A673 (cell line): ENCODE measurements at places on chromosomes 3 and 15. TPM values are rescaled to one million over a fixed set of nuclear protein-coding genes. Genes with fewer than 3 reads are reported as not detected.

UQCC5 gene
- 10.3 and 14.4 TPM in 2 replicates for total RNA-seq

NR2E3 gene
- not detected in 2 replicates for total RNA-seq

- no peaks in the 10 kb centered on the region for H3K27me3 ChIP-seq
- H3K36me3 ChIP-seq = no peaks in the 10 kb centered on the region
- no peaks in the 10 kb centered on the region for H3K4me1 ChIP-seq
- no peak overlapping the region for H3K27ac ChIP-seq
- no peak overlapping the region for H3K4me3 ChIP-seq
These were observed 3.3 kb upstream of the VILL start for GRCh38 chr3:37987315-37987697.

ARL14 gene
- total RNA-seq = not detected in 2 replicates

CYP1A2 gene
- total RNA-seq = not detected in 2 replicates

GRCh38 chr3:44442596-44443309 is 34.7 kb downstream of the ZNF445 start:
- H3K4me3 ChIP-seq = no peak overlapping the region
- no peaks in the 10 kb centered on the region for H3K4me1 ChIP-seq
- no peaks in the 10 kb centered on the region for H3K27me3 ChIP-seq
- no peak for DNase-seq

FOXB1 gene
- not detected in 2 replicates for total RNA-seq

DNA sequence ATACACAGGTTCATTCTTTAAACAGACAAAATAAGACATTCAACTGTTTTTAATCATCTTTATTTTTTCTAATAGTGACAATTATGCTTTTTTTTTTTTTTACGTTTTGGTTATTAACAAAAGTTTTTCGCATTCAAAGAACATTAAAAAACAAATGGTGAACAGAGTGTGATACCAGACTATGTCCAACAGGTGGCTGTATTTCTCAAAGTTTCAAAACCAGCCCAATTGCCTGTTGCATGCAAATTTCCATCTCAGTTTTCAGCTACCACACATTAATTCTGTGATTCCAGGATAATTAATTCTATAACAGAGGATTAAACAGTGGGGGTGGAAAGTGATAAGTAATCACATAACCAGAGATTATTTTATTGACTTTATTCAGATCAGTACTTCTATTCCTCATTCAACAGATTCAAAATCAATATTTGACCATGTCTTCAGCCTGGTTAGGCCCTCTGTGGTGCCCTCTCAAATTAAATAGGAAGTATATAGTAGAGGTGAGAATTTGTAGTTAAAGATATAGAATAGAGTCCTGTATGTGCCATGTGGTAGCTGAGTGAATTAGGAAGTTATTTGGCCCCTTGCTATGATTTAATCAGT is 122.2 kb upstream of the DCBLD2 start:
- H3K27ac ChIP-seq = no peak overlapping the region
- H3K4me1 ChIP-seq = no peaks in the 10 kb centered on the region
- H3K4me3 ChIP-seq = no peak overlapping the region
- DNase-seq = peak; percentile 74

DNA sequence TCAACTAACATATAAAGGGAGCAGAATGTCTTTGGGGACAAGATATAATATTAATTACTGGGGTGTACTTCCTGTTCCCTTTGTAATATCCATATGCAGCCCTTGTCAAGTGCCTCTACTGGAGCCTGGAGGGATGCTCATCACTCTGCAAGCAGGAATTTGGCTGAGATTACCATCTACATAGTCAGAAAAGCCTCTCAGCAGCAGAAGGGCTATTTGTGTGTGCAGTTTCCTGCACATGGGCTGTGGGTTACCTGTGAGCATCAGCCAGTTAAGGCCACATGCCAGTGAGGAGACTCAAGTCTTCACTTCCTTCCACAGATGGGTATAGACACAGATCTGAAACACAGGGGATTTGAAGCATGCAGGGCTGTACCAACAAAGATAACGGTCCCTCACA is 278.1 kb upstream of the PLSCR5 start:
- H3K4me3 ChIP-seq = no peak overlapping the region
- no peaks in the 10 kb centered on the region for H3K27me3 ChIP-seq
- no peak for DNase-seq
- no peaks in the 10 kb centered on the region for H3K36me3 ChIP-seq
- no peak overlapping the region for H3K27ac ChIP-seq
- H3K4me1 ChIP-seq = no peaks in the 10 kb centered on the region

GRCh38 chr3:60573494-60573893 is 677.8 kb downstream of the FHIT start:
- no peak overlapping the region for H3K27ac ChIP-seq
- no peak for DNase-seq
- no peaks in the 10 kb centered on the region for H3K27me3 ChIP-seq
- no peaks in the 10 kb centered on the region for H3K36me3 ChIP-seq

ZIC4 gene
- total RNA-seq = 0.39 and 0.47 TPM in 2 replicates

- no peaks in the 10 kb centered on the region for H3K27me3 ChIP-seq
- H3K4me3 ChIP-seq = no peak overlapping the region
- no peak overlapping the region for H3K27ac ChIP-seq
These were observed 303.5 kb upstream of the TPM1 start for GRCh38 chr15:62739082-62739481.

DNA sequence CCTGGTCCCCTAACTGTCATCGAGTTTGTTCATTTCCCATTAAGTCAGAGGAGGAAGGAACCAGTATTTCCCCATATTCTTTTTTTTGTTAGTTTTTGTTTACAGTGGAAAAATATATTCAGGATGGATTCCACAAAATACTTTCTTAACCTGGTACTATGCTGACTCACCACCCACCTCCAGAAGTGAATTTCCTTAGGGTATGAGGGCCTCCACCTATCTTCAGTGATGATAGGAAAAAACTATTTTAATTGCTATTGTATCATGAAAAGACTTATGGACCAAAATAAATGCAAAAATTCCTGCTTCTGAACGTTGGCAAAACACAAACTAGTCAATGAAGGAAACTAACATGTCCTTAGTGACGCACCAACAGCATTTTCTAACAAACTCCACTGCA is 64.2 kb upstream of the FOXP1 start:
- H3K4me1 ChIP-seq = peaks cover 3% of the 10 kb centered on the region
- H3K4me3 ChIP-seq = no peak overlapping the region
- no peak for DNase-seq
- no peaks in the 10 kb centered on the region for H3K27me3 ChIP-seq
- H3K27ac ChIP-seq = no peak overlapping the region

DNA sequence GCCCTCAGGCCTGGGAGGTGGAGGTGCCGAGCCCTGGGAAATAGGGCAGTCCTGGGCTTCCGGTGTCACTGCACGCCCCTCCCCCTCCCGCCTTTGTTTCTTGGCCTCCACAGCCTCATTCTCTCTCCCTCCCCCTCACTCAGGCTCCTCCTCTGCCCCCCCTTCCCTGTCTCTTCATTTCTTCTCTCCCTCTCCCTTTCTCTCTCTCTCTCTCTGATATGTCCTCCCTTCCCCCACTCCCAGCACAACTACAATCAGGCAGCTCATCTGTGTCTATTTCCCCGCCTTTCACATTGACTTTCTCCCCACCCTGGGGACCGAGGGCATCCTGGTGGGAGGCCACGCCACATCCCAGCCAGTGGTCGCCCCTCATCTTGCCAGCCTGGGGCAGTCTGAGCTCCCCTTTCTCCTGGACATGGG is 40.2 kb downstream of the IDH2 start:
- peaks cover 7% of the 10 kb centered on the region for H3K4me1 ChIP-seq
- H3K4me3 ChIP-seq = no peak overlapping the region
- H3K27me3 ChIP-seq = no peaks in the 10 kb centered on the region
- no peak overlapping the region for H3K27ac ChIP-seq
- H3K36me3 ChIP-seq = no peaks in the 10 kb centered on the region

DNA sequence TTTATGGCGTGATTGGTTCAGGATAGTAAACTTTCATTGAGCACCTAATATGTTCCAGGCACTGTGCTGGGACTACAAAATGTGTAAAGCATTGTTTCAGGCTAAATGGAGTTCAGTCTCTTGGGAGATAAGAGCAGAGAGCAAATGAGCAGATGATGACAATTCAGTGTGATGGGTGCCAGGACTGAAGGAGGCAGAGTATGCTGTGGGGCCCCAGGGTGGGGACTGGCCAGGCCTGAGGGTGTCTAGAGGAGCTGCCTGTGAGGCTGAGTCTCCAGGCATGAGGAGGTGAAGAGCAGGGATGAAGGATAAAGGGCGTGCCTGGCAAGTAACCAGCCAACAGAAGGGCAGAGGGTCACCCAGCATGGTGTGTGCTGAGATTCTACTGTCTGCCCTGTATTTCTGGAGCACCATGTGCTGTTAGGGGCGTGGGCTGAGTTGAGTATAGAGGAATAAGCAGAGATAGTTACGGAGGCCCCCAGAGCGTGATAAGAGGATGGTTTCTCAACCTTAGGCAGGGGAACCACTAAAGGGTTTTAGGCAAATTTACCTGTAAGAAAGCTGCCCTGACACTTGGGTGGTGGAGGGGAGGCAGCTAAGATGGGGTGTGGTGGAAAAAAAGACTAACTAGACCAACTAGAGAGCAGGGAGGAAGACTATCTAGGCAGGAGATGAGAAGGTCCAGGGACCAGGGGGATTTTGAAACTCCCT is 38.5 kb downstream of the EPHB1 start:
- H3K36me3 ChIP-seq = no peaks in the 10 kb centered on the region
- no peak overlapping the region for H3K4me3 ChIP-seq
- DNase-seq = no peak
- H3K4me1 ChIP-seq = no peaks in the 10 kb centered on the region
- H3K27me3 ChIP-seq = peaks cover 8% of the 10 kb centered on the region

GRCh38 chr3:72109327-72110259 is 324.6 kb upstream of the PROK2 start:
- no peak overlapping the region for H3K4me3 ChIP-seq
- no peak overlapping the region for H3K27ac ChIP-seq
- H3K27me3 ChIP-seq = no peaks in the 10 kb centered on the region
- H3K4me1 ChIP-seq = no peaks in the 10 kb centered on the region
- no peaks in the 10 kb centered on the region for H3K36me3 ChIP-seq

DNA sequence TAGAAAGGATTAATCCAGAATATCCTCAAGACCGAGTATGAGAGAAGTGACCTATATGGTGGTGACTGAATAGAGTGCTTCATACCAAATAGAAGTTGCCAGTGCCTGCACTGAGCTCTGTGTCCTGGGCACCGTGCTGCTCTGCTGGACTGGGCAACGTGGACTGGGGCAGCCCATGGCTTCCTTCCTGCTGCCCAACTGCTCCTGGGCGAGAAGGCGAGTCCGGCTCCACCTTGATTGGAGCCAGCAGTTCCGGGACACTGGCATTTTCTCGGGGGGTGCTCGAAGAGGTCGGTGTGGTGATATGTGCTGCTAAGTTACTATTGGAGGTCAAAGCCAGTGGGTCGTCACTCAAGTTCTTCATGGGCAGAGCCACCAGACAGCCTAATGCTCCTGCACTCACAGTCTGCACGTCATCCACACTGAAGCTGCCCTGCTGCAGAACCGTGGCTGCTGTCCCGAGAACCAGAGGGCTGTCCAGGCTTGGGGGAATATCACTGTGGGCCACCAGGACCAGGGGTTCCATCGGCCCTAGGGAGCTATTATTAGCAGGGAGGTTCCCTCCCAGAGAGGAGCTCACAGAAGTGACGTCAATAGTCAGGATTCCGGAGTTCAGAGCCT is 14.1 kb downstream of the ZXDC start:
- no peak overlapping the region for H3K27ac ChIP-seq
- no peaks in the 10 kb centered on the region for H3K27me3 ChIP-seq
- no peaks in the 10 kb centered on the region for H3K4me1 ChIP-seq
- peaks cover 99% of the 10 kb centered on the region for H3K36me3 ChIP-seq

MGA gene
- total RNA-seq = 42.1 and 49.3 TPM in 2 replicates

LRRC58 gene
- total RNA-seq = 29.2 and 34.1 TPM in 2 replicates

TMEM158 gene
- total RNA-seq = 6.1 and 7.2 TPM in 2 replicates

ERICH6 gene
- total RNA-seq = 0.24 and 0.32 TPM in 2 replicates

GRCh38 chr15:42528970-42529369 is 19.6 kb downstream of the LRRC57 start:
- H3K27ac ChIP-seq = no peak overlapping the region
- H3K36me3 ChIP-seq = peaks cover 47% of the 10 kb centered on the region
- H3K4me3 ChIP-seq = no peak overlapping the region
- H3K4me1 ChIP-seq = no peaks in the 10 kb centered on the region

RBM6 gene
- total RNA-seq = 55.9 and 64.3 TPM in 2 replicates
